ENCODE measurements at places on chromosomes 2 and 18. TPM values are rescaled to one million over a fixed set of nuclear protein-coding genes. Genes with fewer than 3 reads are reported as not detected.

TAF4B gene
- total RNA-seq, result 0.20 TPM

- no peak for DNase-seq
Measured at GRCh38 chr2:127705391-127706065, 4.2 kb downstream of the SFT2D3 start.

IL18RAP gene
- total RNA-seq, result 0.45 TPM

DNA sequence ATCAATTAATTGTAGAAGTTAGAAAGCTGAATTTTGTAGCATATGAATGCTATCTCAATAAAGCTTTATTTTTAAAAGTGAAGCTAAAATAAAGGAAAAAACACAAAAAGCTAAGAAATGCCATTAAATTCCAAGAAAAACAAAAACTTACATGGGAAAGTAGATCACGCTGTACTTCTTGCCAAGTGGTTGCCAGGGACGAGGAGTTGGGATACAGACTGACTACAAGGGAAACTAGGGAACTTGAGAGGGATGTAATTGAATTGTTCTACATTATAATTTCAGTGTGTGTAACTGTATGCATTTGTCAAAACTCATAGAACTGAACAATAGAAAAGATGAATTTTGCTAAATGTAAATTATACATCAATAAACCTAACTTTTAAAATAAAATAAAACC, 108.1 kb downstream of the DYM start:
- no peak for DNase-seq

CTAGE1 gene
- not detected for total RNA-seq

- DNase-seq, result no peak
Measured at GRCh38 chr2:12043131-12043530, 296.7 kb downstream of the LPIN1 start.

GRCh38 chr18:58966005-58966677, 101.5 kb downstream of the ZNF532 start:
- DNase-seq, result no peak

DPP4 gene
- 15.2 TPM for total RNA-seq
